Activated CD4-positive, alpha-beta T cell treated with anti-CD3 and anti-CD28 coated beads, Interleukin-2, amount 10 ng/mL, durations not matched to agents 7 days and 5 days (primary cell): ENCODE measurements at places on chromosomes 3 and 15. TPM values are rescaled to one million over a fixed set of nuclear protein-coding genes. Genes with fewer than 3 reads are reported as not detected.
A peak's percentile ranks its signal among the peaks of the same experiment; 100 is the strongest.

DNA sequence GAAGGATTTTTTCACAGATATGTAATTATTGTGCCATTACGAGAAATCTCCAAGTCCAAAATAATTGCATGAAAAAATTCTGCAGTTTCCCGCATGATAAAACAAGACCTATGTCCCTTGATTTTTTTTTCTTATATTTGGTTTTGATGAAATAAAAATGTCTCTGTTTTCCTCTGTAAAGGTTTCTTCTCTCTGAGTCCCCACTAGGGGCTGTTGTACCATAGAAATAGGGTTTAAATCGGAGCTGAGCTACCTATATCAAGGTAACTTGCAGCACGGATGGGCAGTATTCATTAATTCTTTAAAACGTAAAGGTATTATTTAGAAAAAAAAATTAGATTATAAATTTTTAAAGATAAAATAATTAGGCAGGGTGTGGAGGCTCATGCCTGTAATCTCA is 66.6 kb upstream of the IGF1R start:
- H3K36me3 ChIP-seq, result no peaks in the 10 kb centered on the region
- H3K4me1 ChIP-seq, result peaks cover 15% of the 10 kb centered on the region
- no peak overlapping the region for H3K27ac ChIP-seq
- peaks cover 31% of the 10 kb centered on the region for H3K27me3 ChIP-seq
- no peak overlapping the region for H3K4me3 ChIP-seq

The CEMIP gene
- not detected for total RNA-seq

The SLC6A1 gene
- not detected for total RNA-seq

DNA sequence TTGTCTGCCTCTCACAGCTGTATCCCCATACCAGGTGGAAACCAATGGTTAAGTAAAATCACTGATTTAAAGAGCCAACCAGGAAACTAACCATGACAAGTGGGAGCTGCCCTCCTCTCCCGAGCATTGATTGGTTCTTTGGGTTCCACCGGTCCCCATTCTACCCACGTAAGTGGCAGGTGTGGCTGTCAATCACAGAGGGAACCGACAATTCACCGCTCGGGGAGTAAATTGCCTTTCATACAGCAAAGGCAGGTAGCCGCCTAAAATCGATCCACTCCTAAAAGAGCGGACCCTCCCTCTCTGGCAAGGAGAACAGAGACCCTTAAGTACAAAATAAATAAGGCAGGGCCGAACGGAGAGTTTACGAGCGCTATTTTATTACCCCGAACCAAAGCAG is 1.2 kb downstream of the ERC2 start:
- H3K4me3 ChIP-seq, result peak overlapping the region; percentile 57
- no peak overlapping the region for H3K27ac ChIP-seq
- peaks cover 68% of the 10 kb centered on the region for H3K27me3 ChIP-seq
- no peaks in the 10 kb centered on the region for H3K36me3 ChIP-seq
- peaks cover 6% of the 10 kb centered on the region for H3K4me1 ChIP-seq

- no peaks in the 10 kb centered on the region for H3K4me1 ChIP-seq
- DNase-seq, result no peak
- no peak overlapping the region for H3K4me3 ChIP-seq
- peaks cover 7% of the 10 kb centered on the region for H3K27me3 ChIP-seq
- H3K36me3 ChIP-seq, result no peaks in the 10 kb centered on the region
- H3K27ac ChIP-seq, result no peak overlapping the region
Observed at GRCh38 chr3:186319945-186320344, 42.1 kb downstream of the DGKG start.

The AMIGO3 gene
- total RNA-seq, result 0.30 TPM

The CCR9 gene
- total RNA-seq, result 0.15 TPM

DNA sequence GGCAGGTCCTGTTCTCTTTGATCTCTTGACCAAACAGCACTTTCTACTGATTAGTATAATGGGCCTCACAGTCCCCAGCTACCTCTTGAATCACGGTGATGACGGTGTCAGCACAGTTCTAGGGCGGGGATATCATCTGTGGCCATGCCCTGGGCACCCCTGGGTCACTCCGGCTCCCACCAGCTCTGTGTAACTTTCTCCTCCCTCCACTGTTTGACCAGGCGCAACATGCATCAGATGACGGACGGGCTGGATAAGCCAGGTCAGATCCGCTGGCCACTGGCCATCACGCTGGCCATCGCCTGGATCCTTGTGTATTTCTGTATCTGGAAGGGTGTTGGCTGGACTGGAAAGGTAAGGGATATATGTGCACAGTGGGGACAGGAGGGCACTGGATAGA is 29.6 kb downstream of the SLC6A1 start:
- peaks cover 12% of the 10 kb centered on the region for H3K27me3 ChIP-seq
- H3K36me3 ChIP-seq, result no peaks in the 10 kb centered on the region
- H3K4me1 ChIP-seq, result no peaks in the 10 kb centered on the region
- H3K27ac ChIP-seq, result no peak overlapping the region
- DNase-seq, result no peak

The LNP1 gene
- total RNA-seq, result 0.72 TPM

GRCh38 chr15:46670258-46670657 is 1035.4 kb downstream of the SQOR start:
- no peaks in the 10 kb centered on the region for H3K36me3 ChIP-seq
- no peak overlapping the region for H3K4me3 ChIP-seq
- no peak for DNase-seq
- no peaks in the 10 kb centered on the region for H3K27me3 ChIP-seq
- no peak overlapping the region for H3K27ac ChIP-seq
- H3K4me1 ChIP-seq, result no peaks in the 10 kb centered on the region

GRCh38 chr15:49904296-49904695 is 214.7 kb downstream of the ATP8B4 start:
- H3K27ac ChIP-seq, result no peak overlapping the region
- no peak for DNase-seq
- H3K27me3 ChIP-seq, result no peaks in the 10 kb centered on the region
- H3K4me1 ChIP-seq, result no peaks in the 10 kb centered on the region
- H3K4me3 ChIP-seq, result no peak overlapping the region
- no peaks in the 10 kb centered on the region for H3K36me3 ChIP-seq
